ENCODE measurements at places on chromosomes 6 and 20. TPM values are rescaled to one million over a fixed set of nuclear protein-coding genes. Genes with fewer than 3 reads are reported as not detected.

The FLRT3 gene
- total RNA-seq = not detected

The KHDC1L gene
- total RNA-seq = not detected

The UNC5CL gene
- total RNA-seq = 1.7 TPM

The NNAT gene
- total RNA-seq = 24.4 TPM

The ASCC3 gene
- total RNA-seq = 21.9 TPM

The SIRPB2 gene
- 33.5 TPM for total RNA-seq

The CDSN gene
- total RNA-seq = not detected

The CTAGE9 gene
- not detected for total RNA-seq

The GJA10 gene
- total RNA-seq = not detected

The EDEM2 gene
- total RNA-seq = 27.5 TPM

The RBBP8NL gene
- not detected for total RNA-seq

The FAM209B gene
- not detected for total RNA-seq

The SIRPD gene
- total RNA-seq = not detected

The SLC44A4 gene
- total RNA-seq = not detected

The SLC17A3 gene
- total RNA-seq = not detected

The KIF3B gene
- 23.8 TPM for total RNA-seq

The TP53TG5 gene
- not detected for total RNA-seq

The TCF15 gene
- 1.5 TPM for total RNA-seq

The SMPDL3A gene
- 21.9 TPM for total RNA-seq

The RAET1G gene
- total RNA-seq = not detected

The ENPP5 gene
- total RNA-seq = 0.38 TPM

The THBD gene
- total RNA-seq = 29.8 TPM

The FAM184A gene
- 6.6 TPM for total RNA-seq

The TCF19 gene
- 1.1 TPM for total RNA-seq

The HLA-DRA gene
- total RNA-seq = 228 TPM

The TULP1 gene
- not detected for total RNA-seq

The TRAPPC3L gene
- total RNA-seq = not detected

The XKR7 gene
- not detected for total RNA-seq

The MYMX gene
- total RNA-seq = 2.6 TPM

The FUCA2 gene
- total RNA-seq = 36.8 TPM

Measured in subcutaneous adipose tissue (tissue), 4 donors.